HFF-Myc (cell line): ENCODE measurements at places on chromosomes 1 and 21.

GRCh38 chr1:32759521-32759981 lies 57.0 kb upstream of the SYNC start:
- no peak for DNase-seq

DNA sequence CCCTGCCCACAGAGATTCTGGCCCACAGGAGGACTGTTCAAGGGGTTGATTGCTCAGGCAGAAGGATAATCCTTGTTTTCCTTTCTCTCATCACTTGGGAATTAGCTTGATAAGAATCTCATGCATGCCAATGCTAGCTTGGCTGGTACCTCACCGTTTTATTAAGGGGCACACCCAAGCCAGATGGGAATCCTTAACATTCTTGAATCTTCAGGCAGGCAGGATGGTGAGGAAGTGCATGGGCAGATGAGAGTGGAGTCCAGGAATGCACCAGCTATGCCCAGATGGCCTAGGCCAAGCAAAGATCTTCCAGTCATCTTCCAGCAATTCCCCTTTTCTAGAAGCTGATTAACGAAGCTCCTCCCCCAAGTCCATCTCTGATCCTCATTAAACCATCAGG lies 4.1 kb upstream of the LCE7A start:
- no peak for DNase-seq

DNA sequence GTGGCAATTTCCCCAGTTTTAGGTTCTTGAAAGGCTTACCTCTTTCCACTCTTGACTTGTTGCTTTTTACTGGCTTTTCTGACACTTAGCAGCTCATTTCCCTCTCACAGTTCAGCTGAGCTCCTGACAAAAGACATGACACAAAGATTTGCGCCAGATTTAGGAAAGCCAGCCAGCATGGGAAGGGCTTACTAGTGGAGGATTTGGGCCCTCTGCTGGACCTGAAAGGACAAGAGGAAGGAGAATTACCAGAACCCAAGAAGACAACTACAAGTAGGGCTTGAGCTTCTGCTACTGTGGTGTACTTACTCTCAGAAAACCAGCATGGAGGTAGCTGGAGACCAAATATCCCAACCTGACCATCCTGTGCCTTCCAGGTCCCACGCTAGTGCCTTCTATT lies 784.5 kb downstream of the BRINP3 start:
- no peak for DNase-seq

GRCh38 chr1:219433001-219433400 lies 179.9 kb downstream of the ZC3H11B start:
- no peak for DNase-seq

GRCh38 chr21:34177919-34178567 lies 104.7 kb downstream of the MRPS6 start:
- no peak for DNase-seq

- DNase-seq = no peak
Measured at GRCh38 chr1:228062812-228063211, 19.7 kb upstream of the ARF1 start.

- DNase-seq = no peak
Measured at GRCh38 chr1:228358039-228358763, 48.4 kb downstream of the TRIM11 start.

- DNase-seq = no peak
Measured at GRCh38 chr1:170402476-170403311, 129.3 kb upstream of the GORAB start.

DNA sequence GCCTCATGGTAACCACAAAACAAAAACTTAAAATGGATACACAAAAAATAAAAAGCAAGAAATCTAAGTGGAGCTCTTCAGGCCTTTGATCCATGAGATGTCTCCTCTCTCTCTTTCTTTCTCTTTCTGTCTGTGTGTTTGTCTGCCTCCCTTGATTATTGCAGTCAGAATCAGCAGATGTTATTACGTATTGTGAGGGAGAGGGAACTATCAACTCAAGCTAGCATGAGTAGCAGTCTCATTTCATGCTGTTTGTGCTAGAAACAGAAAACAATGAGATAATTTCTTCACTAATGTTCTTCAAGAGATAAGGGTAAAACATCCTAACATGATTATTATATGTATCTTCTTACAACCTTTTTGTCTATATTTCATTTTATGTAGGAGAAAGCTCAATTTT lies 103.7 kb upstream of the PDC start:
- no peak for DNase-seq

GRCh38 chr1:26027716-26028489 lies 6.3 kb downstream of the EXTL1 start:
- DNase-seq = no peak

DNA sequence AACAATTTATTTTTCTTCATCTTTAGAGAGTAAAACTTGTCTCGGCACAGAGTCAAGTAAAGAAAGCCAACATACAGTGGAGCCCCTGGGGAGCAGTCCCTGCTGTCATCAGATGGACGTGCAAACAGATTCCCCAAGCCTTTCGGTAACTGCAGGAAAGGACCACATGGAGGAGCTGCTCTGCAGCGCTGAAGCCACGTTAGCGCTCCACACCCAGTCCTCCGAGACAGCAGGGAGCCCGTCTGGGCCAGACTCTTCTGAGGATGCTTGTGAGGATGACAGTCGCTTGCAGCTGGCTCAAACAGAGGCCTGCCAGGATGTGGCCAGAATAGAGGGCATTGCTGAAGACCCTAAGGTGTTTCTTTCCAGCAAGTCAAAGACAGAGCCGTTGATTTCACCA lies 77.1 kb upstream of the SCCPDH start:
- DNase-seq = peak; percentile 35

- DNase-seq = no peak
Measured at GRCh38 chr1:2176615-2177014, 18.0 kb downstream of the FAAP20 start.

DNA sequence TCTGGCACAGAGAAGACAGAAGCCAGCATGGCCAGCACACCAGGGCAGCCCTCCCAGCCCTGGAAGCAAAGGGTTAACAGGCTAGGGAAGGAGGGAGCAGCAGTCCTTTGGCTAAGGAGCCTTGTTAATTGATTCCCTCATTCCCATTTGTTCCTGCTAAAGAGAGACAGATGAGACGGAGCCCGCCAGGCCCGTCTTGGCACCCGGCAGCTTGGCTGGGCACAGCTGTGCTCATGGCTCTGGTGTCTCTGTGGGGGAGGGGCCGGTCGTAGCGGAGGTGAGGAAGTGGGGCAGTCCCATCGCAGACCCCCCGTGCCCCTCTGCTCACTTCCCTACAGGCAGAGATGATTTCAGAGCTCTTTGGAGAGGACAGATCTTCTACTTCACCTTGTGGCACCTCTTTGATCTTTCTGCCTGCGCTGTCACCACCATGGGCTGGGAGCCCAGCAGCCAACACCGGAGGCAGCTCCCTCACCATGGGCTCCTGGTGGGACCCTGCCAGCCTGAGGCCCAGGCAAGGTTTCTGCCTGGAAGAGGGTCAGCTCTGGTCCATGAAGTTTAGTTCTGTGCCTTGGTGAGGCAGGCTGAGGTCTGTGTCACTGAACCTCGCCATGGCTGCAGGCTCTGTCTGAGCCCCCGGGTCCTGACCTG lies 38.0 kb downstream of the FOXO6 start:
- no peak for DNase-seq

DNA sequence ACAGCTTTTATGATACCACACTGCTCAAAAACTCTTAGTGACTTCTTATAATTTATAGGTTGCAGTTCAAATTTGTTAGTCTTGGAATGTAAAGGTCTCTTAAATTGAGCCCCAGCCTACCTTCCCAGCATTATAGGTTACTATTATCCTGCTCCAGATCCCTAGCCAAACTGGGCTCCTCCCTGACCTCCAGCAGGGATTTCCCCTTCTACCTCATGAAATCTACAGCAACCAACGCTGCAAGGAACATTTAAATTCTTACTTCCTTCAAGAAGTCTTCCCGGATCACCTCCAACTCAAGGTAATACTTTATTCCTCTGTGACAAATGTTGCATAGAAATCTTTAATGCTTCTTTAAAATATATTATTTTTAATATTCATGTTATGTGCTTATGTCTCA lies 255.1 kb upstream of the C1orf105 start:
- no peak for DNase-seq

GRCh38 chr1:168092566-168093355 lies 44.0 kb downstream of the GPR161 start:
- DNase-seq = no peak

- DNase-seq = no peak
Measured at GRCh38 chr21:26443867-26444266, 129.2 kb downstream of the CYYR1 start.

- no peak for DNase-seq
Measured at GRCh38 chr1:10905841-10906655, 106.4 kb upstream of the TARDBP start.

DNA sequence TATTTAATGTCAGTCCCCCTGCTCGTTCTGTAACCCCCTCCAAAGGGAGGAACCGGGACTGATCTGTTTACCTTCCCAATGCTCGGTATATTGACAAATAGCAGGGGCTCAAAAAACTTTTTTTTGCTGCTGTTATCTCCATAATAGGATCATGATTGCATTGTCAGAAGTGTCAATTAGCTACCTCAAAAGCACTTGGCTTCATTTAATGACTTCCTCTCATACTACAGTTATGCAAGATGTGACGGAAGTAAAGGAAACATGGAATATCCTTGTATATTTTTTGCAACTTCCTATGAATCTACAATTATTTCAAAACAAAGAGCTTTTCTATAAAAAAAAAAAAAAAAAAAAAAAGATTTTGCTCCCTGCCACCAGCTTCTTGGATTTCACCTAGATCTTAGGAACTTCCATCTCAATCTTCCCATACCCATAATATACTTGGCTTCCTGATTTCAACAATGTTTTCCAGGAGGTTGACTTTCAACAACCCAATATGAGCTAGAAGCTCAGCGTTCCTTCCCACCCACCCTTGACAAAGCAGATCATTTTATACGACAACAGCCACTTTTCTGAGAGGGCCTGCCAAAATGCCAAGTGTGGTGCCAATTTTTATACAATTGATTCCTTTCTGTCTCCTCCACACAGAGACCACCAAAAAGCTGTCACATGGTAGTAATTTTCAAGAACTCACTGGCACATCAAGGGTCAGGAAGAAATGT lies 71.7 kb downstream of the SETD4 start:
- no peak for DNase-seq

- DNase-seq = no peak
Measured at GRCh38 chr1:25831569-25832196, 11.9 kb downstream of the MTFR1L start.

DNA sequence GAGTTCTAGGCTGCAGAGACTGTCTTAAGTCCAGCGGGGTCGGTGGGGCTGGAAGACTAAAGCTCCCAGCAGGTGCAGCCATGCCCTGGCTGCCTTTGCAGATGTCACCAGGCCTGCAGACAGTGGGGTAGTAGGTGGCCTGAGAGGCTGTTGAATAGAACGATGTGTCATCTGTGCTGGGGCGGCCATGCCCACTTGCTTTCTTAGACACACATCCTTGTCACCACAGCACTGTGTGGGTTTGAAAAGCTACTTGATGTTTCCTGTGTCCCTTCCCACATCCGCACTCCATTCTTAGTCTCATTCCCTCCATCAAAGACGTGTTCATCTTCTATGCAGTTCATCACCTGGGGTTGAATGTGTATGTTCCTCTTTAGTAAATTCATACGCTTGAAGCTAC lies 184.5 kb upstream of the TMEM51 start:
- no peak for DNase-seq

- no peak for DNase-seq
Measured at GRCh38 chr1:96372881-96373280, 348.7 kb upstream of the PTBP2 start.

DNA sequence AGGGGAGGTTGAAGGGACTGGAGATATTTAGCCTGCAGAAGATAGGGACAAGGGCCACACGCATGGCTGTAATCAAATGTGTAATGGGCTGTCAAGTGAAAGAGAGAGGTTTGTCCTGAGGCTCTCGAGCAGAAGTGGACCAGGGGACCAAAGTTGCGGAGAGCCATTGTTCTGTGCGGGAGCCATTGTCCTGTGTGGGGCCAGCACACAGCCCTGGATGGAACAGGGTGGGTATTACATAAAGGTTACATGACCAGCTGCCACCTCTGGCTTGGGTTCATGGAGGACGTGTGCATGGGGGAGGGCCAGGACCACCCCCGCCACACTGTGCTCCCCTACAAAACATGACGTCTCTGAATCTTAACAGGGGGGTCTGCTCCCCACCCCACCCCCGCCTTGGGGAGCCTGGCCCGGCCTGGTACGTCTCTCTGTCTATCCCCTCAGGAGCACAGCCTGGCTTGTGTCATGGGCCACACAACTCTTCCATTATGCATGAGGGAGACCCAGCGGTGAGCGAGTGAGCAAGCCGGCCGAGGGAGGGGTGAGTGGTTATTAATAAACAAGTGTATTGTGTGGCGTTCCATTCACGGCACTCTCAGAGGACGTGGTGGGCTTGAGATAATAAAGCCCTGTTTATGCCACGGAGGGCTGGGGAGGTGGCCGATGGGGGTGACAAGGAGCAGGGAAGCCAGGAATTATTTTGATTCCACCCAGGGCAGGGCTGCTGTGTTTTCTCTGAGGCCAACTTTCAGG lies at the start of gene NFASC:
TSS of gene NFASC (plus strand) at position 703 of the 753 bp plus-strand sequence. CDS start 73,454 bp downstream, outside the sequence.
- DNase-seq = no peak

DNA sequence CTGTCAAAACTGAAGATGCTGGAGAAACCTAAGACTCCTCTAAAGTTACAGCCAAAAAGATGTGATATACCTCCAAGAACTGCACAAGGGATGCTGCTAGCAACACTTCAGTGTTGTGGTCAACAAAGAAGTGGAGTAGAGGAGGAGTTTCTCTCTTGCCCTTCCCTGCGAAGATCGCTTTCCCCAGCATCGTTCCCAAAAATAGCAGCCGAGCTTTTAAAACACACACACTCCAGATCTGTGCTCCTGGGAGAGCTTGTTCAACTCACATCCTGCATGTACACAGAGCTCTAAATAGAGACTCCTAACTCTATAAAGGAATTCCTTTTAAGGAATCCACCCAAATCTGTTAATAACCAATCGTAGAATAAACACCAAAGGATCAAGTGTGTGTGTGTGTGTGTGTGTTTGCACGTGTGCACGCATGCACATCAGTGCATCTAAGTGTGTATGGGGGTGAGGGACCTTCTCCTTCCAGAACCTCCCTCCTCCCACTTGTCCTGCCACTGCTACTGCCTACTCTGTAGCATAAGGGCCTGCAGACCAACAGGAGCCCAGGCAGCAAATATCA lies 58.5 kb downstream of the PSMG1 start:
- no peak for DNase-seq

DNA sequence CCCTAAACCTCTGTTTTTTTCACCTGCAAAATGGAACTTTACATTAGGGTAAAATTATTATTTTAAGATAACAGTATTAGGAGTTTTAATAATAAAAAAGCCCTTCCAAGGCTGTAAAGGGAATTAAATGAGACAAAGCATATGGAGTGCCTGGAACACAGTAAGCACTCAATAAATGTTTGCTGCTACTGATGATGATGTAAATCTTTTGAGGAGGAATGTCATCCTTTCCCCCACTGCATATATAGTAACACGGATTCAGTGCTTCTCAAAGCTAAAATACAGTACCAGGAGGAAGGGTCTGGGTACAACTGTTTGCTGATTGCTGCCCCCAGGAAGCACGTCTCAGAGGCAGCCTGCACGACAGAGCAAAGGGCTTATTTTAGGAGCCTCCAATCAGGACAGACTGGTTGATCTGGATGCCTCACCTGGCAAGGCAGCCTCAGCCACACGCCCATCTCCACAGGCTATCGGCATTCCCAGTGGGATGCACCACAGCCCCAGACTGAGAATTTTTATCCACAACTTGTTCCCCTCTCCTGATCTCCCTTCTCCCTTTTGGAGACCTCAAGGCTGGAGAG lies 64.4 kb downstream of the GADD45A start:
- DNase-seq = no peak

GRCh38 chr1:25392841-25393240 lies 27.8 kb downstream of the RHCE start:
- DNase-seq = no peak
